ENCODE measurements at places on chromosomes 16 and 17.

- no peak for DNase-seq
These were observed 300.7 kb upstream of the TNRC6C start for GRCh38 chr17:77657839-77658238.

DNA sequence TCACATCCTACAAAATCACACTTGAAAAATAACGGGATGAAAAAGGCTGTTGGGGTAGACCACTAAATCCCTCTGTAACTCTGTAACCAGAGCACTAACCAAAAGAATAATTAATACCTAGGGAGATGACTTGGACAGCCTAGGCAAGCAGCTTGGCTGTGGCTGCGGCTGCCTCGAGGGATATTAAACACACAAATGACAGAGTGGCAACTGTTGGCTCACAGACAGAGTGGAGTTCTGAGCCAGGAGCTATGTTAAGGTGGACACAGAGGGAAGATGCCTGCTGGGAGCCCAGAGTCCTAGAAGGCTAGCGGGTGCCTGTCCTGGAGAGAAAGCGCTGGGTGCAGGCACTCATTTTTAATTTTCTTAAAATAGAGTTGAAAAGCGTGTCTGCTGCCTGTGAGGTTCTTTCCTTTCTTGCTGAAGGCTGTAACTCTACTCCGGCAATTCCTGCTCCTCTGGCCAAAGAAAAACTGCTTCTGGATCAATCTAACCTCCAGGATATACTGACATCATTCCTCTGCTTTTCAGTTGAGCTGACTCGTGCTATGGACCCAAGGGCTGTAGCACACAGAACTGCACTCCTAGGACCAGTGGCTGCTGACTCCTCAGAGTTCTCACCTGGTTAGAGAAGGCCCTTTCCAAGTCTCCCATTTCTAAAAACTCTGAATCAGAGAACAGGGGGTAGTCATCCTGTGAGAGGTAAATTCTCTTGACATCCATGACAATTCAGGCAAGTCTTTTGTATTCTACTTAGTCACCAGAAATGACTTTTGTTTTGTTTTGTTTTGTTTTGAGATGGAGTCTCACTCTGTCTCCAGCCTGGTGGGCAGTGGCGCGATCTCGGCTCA lies 147.9 kb downstream of the STX8 start:
- no peak for DNase-seq

DNA sequence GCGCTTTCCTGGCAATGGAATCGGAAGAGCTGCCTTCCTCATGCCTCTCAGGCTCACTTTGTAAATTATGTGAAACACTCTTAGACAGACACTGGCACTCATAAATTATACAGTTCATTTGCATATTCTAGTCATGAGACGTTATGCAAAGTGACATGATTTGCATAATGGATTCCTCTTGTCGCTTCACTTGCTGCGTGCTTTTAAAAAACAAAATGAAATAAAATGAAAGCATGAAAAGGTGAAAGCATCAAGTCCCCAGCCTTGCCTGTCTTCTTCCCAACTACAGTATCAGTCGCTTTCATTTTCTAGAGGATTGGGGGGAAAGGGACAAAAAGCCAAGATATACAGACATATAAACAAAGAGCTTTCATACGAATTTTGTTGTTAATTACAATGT lies 252.8 kb upstream of the PMFBP1 start:
- DNase-seq: no peak

DNA sequence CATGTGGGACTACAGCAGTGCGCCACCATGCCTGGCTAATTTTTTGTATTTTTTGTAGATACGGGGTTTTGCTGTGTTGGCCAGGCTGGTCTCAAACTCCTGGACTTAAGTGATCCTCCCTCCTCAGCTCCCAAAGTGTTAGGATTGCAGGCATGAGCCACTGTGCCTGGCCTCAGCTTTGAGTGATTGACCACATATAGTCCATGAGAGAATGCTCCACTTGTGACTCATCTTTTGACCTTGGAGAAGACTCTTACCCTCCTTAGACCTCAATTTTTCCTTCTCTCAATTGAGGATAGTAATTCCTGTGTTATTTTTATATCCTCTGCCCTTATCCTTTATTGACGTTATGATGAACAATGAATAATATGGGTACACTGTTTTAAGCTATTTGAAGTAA lies 30.9 kb upstream of the DUSP14 start:
- peak; percentile 70 for DNase-seq

DNA sequence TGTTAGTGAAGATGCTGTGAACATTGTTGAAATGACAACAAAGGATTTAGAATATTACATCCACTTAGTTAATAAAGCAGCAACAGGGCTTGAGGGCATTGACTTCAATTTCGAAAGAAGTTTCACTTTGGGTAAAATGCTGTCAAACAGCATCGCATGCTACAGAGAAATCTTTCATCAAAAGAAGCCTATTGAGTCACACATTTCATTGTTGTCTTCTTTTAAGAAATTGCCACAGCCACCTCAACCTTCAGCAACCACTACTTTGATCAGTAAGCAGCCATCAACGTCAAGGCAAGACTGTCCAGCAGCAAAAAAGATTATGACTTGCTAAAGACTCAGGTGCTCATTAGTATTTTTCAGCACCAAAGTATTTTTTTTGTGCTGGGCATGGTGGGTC lies 13.2 kb upstream of the MAP2K6 start:
- DNase-seq: peak; percentile 32

DNA sequence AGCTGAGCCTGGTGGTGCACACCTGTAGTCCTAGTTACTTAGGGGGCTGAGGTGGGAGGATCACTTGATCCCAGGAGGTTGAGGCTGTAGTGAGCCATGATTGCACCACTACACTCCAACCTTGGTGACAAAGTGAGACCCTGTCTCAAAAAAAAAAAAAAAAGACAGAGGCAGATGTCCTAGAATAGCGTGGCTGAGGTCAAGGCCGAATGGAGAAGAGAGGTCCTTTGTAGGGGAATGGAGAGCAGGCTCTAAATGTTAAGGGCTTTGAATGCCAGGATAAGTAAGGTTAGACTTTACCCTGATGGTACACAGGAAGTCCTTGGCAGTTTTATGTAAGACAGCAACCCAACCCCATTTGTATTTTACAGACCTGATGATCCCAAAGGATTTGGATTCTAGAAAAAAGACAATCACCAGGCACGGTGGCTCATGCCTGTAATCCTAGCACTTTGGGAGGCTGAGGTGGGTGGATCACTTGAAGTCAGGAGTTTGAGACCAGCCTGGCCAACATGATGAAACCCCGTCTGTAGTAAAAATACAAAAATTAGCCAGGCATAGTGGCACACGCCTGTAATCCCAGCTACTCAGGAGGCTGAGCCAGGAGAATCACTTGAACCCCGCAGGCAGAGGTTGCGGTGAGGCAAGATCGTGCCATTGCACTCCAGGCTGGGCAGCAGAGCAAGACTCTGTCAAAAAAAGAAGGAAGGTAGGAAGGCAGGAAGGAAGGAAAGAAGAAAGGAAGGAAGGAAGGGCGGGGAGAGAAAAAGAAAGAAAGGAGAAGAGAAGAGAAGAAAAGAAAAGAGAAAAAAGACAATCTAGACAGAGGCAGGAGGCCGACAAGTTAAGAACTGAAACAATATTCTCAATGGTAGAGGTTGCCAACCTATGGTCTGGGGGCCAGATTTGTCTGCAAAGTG lies 2.1 kb upstream of the SBK1 start:
- DNase-seq: no peak

DNA sequence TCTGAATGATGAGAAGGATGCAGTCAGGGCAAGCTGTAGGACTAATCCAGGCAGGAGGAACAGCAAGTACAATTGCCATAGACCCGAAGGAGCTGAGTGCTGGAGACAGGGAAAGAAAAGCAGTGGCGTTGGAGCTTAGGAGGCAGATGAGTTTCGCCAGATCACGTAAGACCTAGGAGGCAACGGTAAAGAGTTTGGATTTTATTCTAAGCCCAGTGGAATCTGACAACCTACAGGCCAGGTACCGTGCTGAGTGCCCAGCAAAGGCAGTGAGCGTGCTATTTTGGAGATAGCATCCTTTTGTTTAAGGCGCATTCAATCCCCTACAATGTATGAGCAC lies 1.2 kb downstream of the USP43 start:
- no peak for DNase-seq

- DNase-seq: no peak
These were observed 18.7 kb upstream of the FOXF1 start for GRCh38 chr16:86491640-86492023.

DNA sequence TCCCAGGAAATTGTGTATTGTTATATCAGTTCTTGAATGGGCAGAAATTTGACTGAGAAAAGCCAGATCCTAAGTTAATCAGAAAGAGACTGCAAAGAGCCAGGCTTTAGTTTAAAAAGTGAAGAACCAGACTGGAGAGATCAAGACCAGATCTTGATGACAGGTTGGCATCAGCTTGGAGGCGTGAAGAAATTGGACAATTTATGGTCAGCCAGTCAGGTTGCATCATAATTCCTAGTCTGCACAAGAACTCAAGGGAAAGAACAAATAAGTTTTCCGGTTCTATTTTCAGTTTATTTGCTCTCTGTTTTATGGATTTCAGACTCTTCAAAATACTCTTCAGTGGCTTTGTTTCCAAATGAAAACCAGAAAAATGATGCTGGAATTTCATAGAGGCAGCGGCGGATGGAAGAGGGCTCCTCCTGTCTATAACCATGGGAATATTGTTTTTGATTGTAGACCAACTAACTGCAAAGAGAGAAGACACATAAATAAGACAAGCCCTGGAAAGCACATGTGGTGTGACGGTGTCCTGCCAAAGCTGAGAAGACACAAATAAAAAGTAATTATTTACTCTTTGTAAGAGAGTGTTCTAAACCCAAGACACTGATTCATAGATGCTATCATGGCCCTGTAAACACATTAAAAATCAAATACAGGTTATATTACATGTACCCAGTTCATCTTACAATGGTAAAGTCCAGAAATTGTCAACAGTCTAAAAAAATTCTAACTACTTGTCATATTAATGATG lies 91.7 kb downstream of the PCTP start:
- no peak for DNase-seq

DNA sequence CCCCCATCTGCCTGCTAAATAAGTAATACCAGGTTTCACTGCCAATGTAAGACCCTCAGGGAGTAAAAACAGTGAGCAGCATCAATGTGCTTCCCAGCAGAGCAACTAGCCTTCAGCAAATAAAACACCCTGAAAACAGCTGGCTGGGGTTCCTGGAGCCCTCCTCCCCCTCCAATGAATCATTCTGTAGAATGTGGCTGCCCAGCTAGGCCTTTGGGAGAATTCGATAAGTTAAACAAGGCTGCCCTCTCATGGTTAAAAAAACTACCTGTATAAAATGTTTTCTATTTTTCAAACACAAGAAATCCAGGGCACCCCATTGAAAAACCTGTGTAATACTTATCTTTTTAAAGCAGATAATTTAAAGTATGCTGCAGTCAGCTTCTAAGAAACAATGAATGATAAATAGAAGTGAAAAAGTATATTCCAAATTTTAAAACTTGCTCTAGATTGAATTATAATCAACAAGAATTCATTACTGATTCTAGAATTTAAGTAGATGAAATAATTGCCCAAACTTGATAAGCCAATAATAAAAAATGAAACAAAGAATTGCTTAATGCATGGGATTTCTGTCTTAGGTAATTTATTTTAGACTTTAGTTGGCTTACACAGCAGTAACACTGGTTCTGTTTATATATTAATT lies 9.4 kb upstream of the TOM1L1 start:
- peak; percentile 88 for DNase-seq

DNA sequence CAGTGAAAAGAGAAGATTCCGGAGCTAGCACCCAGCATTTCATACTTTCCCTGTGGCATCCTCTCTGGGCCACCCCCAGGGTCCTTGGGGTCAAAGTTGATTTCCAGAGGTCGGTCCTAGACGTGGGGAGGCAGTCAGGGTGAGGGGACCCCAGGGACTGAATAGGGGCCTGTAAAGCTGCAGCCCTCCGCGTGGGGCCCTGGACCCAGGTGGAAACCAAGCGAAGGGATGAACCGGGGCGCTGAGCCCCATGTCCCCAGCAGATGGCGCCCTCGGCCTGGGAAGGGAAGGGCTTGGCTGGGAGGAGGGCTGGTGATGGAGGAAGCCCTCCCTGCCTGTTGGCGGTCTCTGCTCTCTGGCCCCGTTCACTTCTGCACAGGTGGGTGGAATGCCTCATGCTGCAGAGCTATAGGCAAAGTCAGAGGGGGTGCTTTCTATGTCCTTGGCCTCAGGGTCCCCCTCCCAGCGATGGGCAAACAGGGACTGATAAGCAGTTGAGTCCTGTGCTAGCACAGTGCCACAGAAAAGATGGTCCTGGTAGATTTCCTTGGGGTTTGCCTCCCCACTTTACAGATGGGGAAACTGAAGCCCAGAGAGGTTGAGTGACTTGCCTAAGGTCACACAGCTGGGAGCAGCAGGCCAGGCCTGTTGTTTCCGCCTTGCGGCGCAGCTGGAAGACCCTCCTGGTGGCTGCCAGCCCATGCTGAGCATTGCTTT lies 163.4 kb upstream of the CIBAR2 start:
- DNase-seq: peak; percentile 59

DNA sequence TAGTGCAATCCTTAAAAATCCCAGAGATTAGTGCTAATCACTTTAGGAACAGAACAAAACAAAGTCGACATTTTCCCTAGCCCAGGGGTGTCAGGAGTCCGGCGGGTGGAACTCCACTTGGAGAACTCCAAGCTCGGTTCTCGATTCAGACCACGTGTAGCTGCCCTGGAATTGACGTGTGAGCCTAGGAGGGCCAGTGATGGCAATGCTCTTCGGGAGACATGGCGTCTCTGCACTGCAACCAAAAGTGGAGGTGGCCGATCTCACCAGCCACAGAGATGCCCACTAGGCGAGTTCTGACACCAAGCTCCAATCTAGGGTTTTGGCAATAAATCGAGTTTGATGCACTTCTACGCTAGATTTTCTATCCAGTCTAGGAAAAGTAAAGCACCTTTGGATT lies 17.6 kb downstream of the MAP1LC3B start:
- DNase-seq: no peak

- DNase-seq: peak; percentile 24
These were observed 328.6 kb downstream of the MAP2K6 start for GRCh38 chr17:69743091-69743490.

GRCh38 chr17:32126746-32127145 lies 15.6 kb upstream of the RHOT1 start:
- DNase-seq: no peak

GRCh38 chr16:177394-177822 lies 928 bp downstream of the HBA1 start:
- DNase-seq: no peak

DNA sequence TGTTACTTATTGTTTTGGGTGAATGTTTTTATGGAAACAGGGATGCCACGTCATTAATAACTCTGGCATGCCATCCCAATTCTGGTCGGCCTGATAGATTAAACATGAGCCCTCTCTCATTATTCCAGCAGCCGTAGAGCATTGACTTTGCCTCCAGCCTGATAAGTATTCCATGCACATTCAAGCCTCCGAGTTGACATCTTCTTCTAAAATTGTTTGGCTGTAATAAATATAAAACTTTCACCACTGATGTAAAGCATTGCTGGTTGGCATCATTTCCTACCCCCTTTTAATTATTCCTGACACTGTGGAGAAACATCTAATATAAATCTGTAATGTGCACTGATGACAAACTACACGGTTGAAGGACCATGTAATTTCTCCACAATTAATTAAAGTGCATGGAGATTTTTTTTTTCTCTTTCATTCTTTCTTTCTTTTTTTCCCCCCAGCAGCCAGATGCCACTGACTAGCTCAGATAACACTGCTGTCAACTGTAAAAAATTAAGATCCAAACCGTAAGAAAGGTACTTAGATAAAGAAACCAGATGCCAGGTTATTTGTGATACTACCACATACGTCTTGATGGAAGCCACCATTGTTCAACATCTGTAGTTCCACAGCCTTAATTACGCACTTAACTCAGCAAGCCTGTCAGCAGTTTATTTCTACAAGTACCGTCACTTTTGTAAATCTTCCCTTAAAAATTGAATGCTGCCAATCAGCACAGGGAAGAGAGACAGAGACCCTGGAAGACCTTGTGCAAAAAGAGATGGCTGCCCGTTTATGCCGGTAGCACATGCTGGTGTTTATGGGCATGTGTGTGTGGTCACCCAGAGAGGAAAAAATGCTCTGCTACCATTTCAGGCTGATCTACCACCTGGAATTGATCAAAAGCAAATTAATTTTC lies 237.7 kb downstream of the IRX3 start:
- DNase-seq: no peak
